ENCODE measurements at places on chromosomes 5 and 9. TPM values are rescaled to one million over a fixed set of nuclear protein-coding genes. Genes with fewer than 3 reads are reported as not detected.

FOXE1 gene
- not detected for total RNA-seq

FGF10 gene
- not detected for total RNA-seq

GLRA1 gene
- not detected for total RNA-seq

GADD45G gene
- 3.2 TPM for total RNA-seq

TMEM171 gene
- total RNA-seq = not detected

PCDHA1 gene
- not detected for total RNA-seq

PCDHB2 gene
- not detected for total RNA-seq

ADGRV1 gene
- total RNA-seq = not detected

MELK gene
- total RNA-seq = 59.2 TPM

PIP5KL1 gene
- 2.5 TPM for total RNA-seq

PAEP gene
- not detected for total RNA-seq

FOXI1 gene
- not detected for total RNA-seq

GCNT4 gene
- 0.67 TPM for total RNA-seq

CNTLN gene
- total RNA-seq = 0.23 TPM

DRD1 gene
- not detected for total RNA-seq

CSF2 gene
- total RNA-seq = 412 TPM

C9orf50 gene
- not detected for total RNA-seq

KCNV2 gene
- not detected for total RNA-seq

PCDH12 gene
- 1.0 TPM for total RNA-seq

MEGF10 gene
- total RNA-seq = not detected

SPATA24 gene
- 2.9 TPM for total RNA-seq

TMEM250 gene
- 41.7 TPM for total RNA-seq

SLC6A19 gene
- not detected for total RNA-seq

PCDHGA6 gene
- total RNA-seq = 0.06 TPM

IRGM gene
- total RNA-seq = 1.3 TPM

DBH gene
- not detected for total RNA-seq

F12 gene
- total RNA-seq = 12.0 TPM

CA9 gene
- total RNA-seq = 6.2 TPM

FABP6 gene
- total RNA-seq = not detected

UNC13B gene
- 2.9 TPM for total RNA-seq
